ENCODE measurements at places on chromosomes 16 and 17.

GRCh38 chr16:80166082-80166481 lies 374.7 kb upstream of the DYNLRB2 start:
- DNase-seq: no peak

- no peak for DNase-seq
Measured at GRCh38 chr17:30074730-30075129, 41.9 kb upstream of the NSRP1 start.

GRCh38 chr16:88617268-88618031 lies 20.9 kb upstream of the IL17C start:
- no peak for DNase-seq

DNA sequence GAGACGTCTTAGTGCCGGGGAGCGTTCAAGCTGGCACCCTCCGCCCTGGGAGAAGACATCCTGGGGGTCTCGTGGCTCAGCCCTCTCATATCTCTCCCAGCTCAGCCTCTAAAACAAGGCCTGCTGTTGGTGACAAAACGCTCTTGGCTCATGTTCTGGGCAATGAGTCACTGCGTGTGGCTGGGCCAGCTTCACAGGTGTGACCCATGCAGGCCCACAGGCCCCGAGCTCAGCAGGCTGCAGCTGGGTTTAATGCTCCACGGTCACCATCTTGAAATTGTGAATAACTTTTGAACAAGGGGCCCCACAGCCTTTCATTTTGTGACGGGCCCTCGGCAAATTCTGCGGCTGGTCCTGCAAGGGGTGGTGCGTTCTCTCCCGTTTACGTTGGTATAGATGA lies 22.4 kb downstream of the GAA start:
- no peak for DNase-seq

GRCh38 chr17:38897671-38898290 lies 27.6 kb upstream of the LASP1NB start:
- DNase-seq: no peak

DNA sequence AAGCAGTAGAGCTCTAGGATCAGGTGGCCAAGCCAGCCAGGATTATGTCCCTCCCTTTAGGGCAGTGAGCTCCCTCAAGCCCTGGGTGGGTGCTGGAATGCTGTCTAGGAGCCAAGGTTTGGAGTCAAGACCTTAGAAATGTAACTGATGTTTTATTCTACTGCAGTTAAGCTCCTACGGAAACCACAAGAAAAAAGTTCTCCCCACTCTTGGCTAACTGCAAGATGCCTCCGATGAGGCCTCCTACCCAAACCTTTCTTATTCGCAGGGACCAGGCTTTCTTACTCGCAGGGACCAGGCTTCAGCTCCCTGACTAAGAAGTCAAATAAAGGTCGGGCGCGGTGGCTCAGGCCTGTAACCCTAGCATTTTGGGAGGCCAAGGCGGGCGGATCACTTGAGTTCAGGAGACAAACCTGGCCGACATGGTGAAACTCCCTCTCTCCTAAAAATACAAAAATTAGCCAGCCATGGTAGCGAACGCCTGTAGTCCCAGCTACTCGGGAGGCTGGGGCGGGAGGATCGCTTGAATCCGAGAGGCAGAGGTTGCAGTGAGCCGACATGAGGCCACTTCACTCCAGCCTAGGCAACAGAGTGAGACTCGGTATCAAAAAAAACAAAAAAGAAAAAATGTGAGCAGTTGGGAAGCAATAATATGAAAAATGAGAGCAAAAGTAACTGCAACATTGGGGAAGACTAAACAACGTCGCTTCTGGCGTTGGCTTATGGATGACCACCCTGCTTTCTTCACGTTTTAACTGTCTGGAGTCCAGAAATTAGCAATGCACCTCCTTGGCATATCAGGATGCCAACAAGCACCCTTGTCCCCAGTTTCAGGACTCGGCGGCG lies 31.7 kb upstream of the ARL4D start:
- DNase-seq: no peak

DNA sequence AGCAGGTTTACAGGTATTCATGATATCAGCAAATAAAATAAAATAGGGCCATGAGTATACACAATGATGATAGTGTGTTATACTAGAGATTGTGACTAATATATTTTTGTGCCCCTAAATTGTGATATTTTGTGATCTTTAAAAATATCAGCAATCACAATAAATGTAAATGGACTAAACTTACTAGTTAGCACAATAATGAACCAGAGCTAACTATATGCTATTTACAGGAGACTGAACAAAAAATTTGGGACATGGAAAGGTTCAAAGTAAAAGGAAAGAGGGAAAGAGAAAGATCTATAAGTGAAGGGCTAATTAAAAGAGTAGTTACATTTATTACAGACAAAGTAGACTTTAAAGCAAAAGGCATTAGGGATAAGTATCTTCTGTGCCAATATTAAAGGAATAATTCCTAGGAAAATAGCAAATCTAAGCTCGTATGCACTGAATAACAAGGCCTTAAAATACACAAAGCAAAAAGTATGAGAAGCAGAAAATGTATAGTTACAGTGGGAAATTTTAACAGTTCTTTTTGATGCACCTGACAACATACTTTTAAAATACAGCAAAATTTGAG lies 5.0 kb upstream of the MSI2 start:
- DNase-seq: no peak

DNA sequence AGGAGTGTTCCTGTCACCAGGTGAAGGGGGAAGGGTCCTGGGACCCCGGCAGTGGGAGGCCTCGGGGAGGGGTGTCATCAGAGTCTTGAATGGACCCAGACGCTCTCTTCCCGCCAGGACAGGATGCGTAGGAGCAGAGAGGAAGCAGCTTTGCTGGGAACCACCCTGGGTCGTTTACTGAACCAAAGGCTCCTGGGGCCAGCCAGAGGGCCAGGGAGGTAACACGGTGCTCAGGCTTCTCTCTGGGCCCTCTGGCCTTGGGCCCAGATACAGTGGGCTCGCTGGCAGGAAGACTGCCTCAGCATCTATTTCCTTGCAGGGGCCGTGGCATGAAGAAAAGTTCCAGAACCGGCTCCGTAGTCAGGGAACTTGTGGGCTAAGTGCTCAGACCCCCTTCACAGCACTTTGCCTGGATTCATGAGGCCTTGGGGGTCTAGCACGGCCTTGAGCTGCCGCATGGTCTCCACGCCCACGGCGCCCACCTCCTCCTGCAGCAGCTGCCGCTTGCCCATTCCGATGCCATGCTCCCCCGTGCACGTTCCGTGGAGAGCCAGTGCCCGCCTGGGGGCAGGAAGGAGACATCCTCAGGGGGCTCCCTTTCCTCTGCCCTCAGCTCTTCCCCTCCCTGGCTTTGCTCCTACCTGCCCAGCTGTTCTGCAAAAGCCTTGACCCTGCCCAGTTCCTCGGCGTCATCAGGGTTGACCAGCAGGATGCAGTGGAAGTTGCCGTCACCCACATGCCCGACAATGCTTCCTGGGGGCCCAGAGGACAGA lies 4.4 kb downstream of the LDHD start:
- no peak for DNase-seq

- no peak for DNase-seq
Measured at GRCh38 chr16:89484923-89485679, 5.3 kb downstream of the ANKRD11 start.

DNA sequence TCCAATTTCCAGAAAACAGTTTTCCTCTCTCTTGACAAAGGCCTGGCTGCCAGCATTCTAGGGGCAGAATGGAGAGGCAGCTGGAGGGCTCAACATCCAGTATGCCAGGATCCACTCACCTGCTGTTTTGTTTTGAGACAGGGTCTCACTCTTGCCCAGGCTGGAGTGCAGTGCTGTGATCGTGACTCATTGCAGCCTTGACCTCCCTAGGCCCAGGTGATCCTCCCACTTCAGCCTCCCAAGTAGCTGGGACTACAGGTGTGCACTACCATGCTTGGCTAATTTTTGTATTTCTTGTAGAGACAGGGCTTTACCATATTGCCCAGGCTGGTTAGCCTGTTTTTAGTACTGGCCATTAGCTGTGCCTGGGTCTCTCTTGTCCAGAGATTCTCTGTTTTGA lies 29.1 kb upstream of the FOXJ1 start:
- DNase-seq: no peak

- DNase-seq: no peak
Measured at GRCh38 chr17:19975601-19976000, 2.0 kb downstream of the AKAP10 start.

GRCh38 chr17:74132354-74132753 lies 71.1 kb upstream of the RPL38 start:
- DNase-seq: no peak

- no peak for DNase-seq
Measured at GRCh38 chr16:4203748-4204147, 38.1 kb downstream of the SRL start.

DNA sequence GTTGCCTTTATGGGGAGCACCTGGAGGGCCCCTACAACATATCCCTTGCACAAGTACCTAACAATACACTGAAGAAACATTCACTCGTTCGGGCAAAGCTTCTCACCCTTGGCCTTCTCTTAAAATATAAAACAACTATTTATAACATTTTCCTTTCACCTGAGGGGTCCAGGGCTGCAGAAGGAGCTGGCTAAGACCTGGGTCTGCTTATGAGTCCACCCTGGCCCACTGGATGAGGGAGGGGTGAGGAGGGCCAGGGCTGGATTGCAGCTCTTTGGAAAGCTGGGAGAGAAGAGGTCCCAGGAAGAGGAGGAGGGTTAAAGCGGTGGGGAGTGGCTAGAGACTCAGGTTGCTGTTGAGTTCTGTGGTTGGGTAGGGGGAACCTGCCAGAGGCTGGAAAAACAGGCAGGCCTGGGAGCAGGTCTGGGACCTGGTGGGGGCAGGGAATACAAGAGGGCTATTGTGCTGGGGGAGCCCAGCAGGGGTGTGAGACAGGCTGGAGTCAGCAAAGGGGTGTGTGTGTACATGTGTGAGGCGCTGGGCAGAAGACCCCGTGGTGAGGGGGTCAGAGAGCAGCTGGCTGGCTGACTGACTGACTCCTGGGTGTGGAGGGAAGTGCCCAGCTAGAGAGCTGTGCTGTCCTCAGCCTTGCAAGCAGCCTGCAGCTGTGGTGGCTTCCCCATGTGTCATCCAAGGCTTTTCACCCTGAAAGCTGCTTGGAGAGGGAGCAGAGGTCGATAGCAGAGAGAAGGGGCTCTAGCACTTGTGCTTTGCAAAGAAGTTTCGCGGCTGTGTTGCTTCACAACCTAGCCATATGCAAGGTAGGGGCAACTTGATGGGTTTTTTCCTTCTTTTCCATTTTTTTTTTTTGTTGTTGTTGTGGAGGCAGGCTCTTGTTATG lies 10.2 kb upstream of the MRC2 start:
- no peak for DNase-seq

GRCh38 chr16:51994597-51994996 lies 552.3 kb downstream of the TOX3 start:
- no peak for DNase-seq

- DNase-seq: no peak
Measured at GRCh38 chr16:980595-980854, 1.0 kb upstream of the SOX8 start.

- DNase-seq: peak; percentile 55
Measured at GRCh38 chr17:77744066-77744988, 214.2 kb upstream of the TNRC6C start.

GRCh38 chr16:28179354-28179753 lies 32.4 kb downstream of the XPO6 start:
- DNase-seq: no peak

- peak; percentile 14 for DNase-seq
Measured at GRCh38 chr16:8375232-8375587, 215.1 kb downstream of the TMEM114 start.

GRCh38 chr16:11691771-11692170 lies 23.5 kb downstream of the SNN start:
- DNase-seq: no peak

GRCh38 chr17:49548506-49549310 lies 27.0 kb upstream of the NXPH3 start:
- DNase-seq: no peak

Measured in muscle of arm (tissue), 14 donors.